Stimulated activated CD8-positive, alpha-beta memory T cell treated with anti-CD3 and anti-CD28 coated beads, Interleukin-4, amount 100 ng/mL, for 4 hours (primary cell): ENCODE measurements at places on chromosomes 2 and 18.

- DNase-seq = no peak
These were observed 77.1 kb upstream of the ITGB6 start for GRCh38 chr2:160277151-160277550.

GRCh38 chr2:240463866-240464481 is 28.5 kb downstream of the GPC1 start:
- DNase-seq = no peak

- DNase-seq = no peak
These were observed 85.4 kb upstream of the ALPP start for GRCh38 chr2:232293191-232293590.

DNA sequence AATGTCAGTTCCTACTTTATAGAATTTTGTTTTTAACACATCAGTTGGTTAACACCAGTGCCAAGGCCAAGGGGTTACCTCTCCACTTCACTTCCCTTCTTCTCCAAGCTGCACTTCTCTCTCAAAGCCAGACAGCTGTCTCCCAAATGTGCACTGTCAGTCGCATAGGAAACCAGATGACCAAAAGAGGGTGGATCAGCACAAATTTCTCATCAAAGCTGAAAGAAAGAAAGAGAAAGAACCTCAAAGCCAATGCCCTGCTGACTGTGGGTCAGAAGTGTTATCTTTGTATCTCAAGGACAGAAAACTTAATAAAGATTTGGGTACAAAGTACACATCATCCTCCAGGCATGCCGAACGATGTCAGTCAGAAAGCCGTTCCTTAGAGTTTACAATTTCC is 32.2 kb downstream of the SPATS2L start:
- no peak for DNase-seq

DNA sequence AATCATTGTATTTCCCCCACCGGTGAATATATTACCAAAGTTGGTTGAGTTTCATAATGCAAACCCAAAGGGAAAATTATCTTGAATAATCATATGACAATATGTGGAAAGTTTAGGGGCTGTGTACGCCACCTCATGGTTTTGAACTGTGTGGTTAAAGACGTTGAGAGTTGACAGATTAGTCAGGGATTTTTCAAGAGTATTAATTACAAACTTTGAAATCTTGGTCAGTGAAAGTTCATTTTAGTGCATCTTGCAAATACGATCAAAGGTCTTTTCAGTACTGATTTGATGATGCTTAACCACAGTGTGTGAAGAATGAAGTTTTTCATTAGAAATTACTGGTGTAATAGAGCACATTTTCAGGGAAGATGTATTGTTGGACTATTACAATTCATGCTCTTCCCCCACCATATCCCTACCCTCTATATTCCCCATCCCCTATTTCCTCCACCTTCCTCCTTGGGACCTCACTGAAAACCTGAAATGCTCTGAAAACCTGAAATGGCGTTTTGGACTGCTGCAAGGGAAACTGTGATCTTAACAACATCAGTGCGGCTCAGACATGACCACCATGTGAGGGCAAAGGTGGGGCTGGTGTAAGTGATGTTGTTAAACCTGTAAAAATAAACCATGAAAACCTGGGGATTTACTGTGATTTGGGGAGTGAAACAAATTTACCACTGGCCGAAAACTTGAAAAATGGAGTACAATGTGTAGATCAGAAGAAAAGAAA is 4.5 kb upstream of the BCL2L11 start:
- no peak for DNase-seq

GRCh38 chr2:17628349-17629261 is 88.1 kb downstream of the VSNL1 start:
- no peak for DNase-seq

DNA sequence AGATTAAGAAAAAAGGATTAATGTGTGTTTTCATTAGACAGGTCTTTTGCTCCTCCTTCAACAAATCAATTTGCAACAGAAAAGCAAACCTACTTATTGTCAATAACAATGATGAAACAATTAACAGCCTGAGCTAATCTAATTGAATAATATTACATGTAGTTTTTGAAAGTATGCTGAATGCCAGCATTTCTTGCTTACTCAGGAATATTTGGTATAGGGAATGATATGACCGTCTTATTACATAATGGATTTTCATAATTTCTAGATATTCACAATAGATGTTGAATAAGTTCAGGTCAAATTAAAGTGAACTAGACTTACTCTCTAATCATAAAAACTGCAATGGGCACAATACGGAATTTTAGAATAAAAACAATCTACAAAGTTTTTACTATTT is 1493.8 kb upstream of the NXPH2 start:
- no peak for DNase-seq
